CD8-positive, alpha-beta memory T cell (primary cell): ENCODE measurements at places on chromosomes 2 and 18. TPM values are rescaled to one million over a fixed set of nuclear protein-coding genes. Genes with fewer than 3 reads are reported as not detected.

- no peak for DNase-seq
- no peak overlapping the region for H3K27ac ChIP-seq
- H3K4me1 ChIP-seq = peaks cover 10% of the 10 kb centered on the region
- H3K36me3 ChIP-seq = peaks cover 37% of the 10 kb centered on the region
Observed at GRCh38 chr2:28778392-28778791, 26.8 kb downstream of the PPP1CB start.

DNA sequence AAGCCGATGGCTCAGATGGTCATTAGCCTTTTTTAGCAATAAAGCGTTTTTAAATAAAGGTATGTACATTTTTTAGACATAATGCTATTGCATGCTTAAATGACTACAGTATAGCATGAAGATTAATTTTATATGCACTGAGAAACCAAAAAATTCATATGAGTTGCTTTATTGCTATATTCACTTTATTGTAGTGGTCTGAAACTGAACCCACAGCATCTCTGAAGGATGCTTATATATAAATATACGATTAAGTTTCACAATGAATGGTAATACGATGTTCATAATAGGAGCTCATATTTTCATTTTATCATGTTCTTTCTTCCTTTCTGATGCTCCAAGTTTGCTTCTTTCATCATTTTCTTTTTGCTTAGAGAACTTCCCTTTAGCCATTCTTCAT, 132.8 kb downstream of the DNAH6 start:
- H3K27me3 ChIP-seq = no peaks in the 10 kb centered on the region
- H3K4me3 ChIP-seq = peak overlapping the region; percentile 23
- H3K36me3 ChIP-seq = no peaks in the 10 kb centered on the region
- H3K4me1 ChIP-seq = peaks cover 76% of the 10 kb centered on the region
- DNase-seq = no peak

DNA sequence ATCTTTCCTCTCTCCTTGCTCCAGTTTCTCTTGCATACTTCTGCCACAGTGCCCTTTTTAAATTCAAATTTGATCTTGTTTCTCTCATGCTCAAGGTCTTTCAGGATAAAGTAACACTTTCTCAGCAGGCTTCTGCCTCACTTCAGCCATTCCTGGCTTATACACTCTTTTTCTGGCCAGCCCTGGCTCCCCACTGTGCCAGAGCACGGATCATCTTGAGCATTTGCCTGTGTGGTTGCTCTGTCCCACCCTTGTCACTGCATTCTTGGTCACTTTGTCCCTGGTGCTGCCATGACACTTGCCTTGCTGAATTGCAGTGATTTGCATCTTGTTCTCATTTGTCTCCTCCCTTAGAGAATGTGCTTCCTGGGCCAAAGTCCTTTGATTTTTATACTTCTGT, 634.3 kb downstream of the TMEM182 start:
- no peaks in the 10 kb centered on the region for H3K36me3 ChIP-seq
- H3K4me3 ChIP-seq = no peak overlapping the region
- no peaks in the 10 kb centered on the region for H3K4me1 ChIP-seq
- H3K27ac ChIP-seq = no peak overlapping the region
- no peak for DNase-seq

DNA sequence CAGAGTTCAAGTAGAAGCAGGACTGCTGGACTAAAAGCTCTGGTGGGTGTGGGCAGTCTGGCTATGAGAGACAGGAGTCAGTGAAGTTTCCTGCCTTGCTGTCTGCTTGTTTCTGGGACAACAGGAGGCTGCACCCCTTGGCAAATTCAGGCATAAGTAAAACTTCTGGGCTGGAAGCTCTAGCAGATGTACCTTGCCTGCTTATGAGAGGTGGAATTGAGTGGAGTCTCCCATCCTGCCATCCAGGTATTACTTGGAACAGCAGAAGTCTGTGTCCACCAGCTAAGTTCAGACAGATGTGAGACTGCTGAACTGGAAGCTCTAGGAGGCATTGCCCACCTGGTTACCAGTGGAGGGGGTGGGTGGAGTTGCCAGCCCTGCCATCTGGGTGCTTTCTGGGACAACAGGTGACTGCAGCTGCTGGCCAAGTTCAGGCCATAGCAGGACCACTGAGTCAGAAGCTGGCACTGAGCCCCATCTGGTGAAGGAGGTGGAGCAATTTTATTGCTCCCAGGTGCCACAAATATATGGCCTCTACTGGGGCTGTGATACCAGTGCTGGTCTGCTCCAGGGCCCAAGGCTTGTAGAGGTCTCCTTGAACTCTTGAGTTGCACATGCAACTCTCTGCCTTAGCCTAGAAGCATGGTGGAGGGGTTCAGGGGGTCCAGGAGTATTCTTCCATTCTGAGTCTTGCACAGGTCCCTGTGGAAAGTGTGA, 199.4 kb upstream of the FN1 start:
- no peak overlapping the region for H3K27ac ChIP-seq
- H3K36me3 ChIP-seq = no peaks in the 10 kb centered on the region

- H3K4me3 ChIP-seq = no peak overlapping the region
- H3K4me1 ChIP-seq = no peaks in the 10 kb centered on the region
- no peak overlapping the region for H3K27ac ChIP-seq
- H3K27me3 ChIP-seq = no peaks in the 10 kb centered on the region
- no peaks in the 10 kb centered on the region for H3K36me3 ChIP-seq
- DNase-seq = no peak
Observed at GRCh38 chr2:39494784-39495251, 57.7 kb upstream of the MAP4K3 start.

DNA sequence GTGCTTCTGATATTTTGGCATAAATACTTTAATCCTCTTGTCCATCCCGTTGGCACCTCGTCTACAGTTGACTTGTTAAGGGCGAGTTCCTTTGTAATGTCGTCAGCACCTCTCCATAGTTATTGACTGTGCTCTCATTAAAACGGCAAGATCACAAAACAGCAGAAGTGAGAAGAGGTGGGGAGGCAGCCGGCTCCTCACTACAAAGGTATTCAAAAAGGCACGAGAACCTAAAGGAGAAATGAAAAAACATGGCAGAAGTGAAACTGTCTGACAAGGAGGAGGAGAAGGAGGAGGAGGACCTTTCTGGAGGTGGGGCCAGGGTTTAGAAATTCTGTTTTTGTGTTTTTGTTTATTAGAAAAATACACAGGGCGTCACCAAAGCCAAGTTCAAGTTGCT, 235.6 kb downstream of the BCL11A start:
- no peaks in the 10 kb centered on the region for H3K36me3 ChIP-seq
- H3K4me3 ChIP-seq = no peak overlapping the region
- H3K27me3 ChIP-seq = no peaks in the 10 kb centered on the region

- DNase-seq = no peak
- H3K36me3 ChIP-seq = no peaks in the 10 kb centered on the region
- H3K27ac ChIP-seq = no peak overlapping the region
- H3K27me3 ChIP-seq = peaks cover 4% of the 10 kb centered on the region
- peaks cover 8% of the 10 kb centered on the region for H3K4me1 ChIP-seq
- no peak overlapping the region for H3K4me3 ChIP-seq
Observed at GRCh38 chr2:106570316-106570715, 83.2 kb downstream of the CD8B2 start.

GRCh38 chr18:9694952-9695495, 13.1 kb upstream of the RAB31 start:
- no peak for DNase-seq
- H3K27ac ChIP-seq = no peak overlapping the region
- no peaks in the 10 kb centered on the region for H3K36me3 ChIP-seq

GRCh38 chr2:60405271-60405919, 148.1 kb downstream of the BCL11A start:
- no peak overlapping the region for H3K4me3 ChIP-seq
- no peaks in the 10 kb centered on the region for H3K36me3 ChIP-seq

DNA sequence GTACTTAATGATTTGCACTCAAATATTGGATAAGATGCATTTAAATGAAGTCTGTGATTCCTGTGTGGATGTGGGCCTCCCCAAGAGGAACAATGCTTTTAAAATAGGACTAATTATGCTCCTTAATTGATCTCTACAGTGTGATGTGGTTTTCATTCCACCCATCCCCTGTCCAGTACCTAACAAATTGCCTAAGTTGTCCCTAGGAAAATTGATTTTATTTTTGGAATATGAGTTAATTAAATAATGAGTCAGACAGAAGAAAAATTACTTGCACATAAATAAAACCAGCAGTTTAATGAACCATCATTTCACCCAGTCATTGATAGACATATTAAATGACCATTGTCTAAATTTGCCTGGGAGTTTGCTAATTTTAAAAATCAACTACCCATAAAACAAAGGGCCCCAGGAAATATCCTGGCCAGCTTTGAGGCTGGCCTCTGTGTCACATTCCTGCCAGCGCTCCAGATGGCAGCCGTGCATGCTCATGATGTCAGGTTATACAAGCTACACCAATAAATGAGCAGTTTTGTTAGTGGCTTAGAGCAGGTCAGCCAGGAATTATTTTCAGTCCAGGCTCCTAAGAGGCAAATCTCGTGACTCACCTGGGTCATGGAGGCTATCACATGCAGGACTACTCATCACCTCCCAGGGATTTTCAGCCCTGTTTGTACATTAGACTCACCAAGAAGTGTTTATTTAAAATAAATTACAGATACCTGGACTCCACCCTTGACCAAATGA, 31.9 kb downstream of the ABHD3 start:
- no peaks in the 10 kb centered on the region for H3K4me1 ChIP-seq
- H3K36me3 ChIP-seq = no peaks in the 10 kb centered on the region
- no peaks in the 10 kb centered on the region for H3K27me3 ChIP-seq
- H3K27ac ChIP-seq = no peak overlapping the region

GRCh38 chr2:97654791-97655190, 8.9 kb downstream of the COX5B start:
- H3K27me3 ChIP-seq = no peaks in the 10 kb centered on the region
- no peaks in the 10 kb centered on the region for H3K4me1 ChIP-seq
- H3K36me3 ChIP-seq = peaks cover 16% of the 10 kb centered on the region
- no peak overlapping the region for H3K4me3 ChIP-seq
- H3K27ac ChIP-seq = no peak overlapping the region

DNA sequence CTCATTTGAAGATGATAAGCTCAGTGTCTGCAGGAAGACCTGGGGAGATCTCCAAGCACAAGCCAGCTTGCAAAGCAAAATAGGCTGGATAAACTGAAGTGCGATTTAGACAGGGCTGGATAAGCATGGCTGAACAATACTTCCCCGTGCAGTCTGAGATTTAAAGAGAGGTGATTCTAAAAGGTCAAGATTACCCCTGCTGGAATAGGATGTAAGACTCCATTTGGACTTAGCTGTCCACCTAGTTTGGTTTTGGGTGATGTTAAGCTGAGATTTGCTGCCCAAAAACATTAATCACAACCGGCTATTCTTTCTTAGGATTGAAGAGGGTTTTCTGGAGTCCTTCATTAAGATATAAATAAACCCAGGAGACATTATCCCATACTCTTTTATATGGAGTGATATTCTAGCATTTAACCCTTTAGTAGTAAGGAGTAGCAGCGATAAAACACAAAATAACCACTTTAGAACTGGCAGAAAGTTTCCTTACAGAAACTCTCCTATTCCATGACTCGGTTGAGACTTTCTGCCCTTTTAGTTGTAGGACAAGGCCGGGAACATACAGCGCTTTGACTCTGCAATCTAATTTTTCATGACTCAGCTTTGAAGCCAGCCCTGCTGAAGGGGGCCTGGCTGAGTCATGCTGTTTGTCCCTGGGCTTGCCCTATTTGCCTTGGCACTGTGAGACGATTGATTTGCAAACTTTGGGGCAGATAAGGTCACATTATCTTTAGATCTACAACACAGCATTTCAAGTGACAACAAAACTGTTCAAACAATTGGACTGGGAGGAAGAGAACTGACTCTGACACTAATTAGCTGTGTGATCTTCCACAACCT, 238.2 kb downstream of the GCA start:
- DNase-seq = no peak
- H3K27me3 ChIP-seq = no peaks in the 10 kb centered on the region
- H3K27ac ChIP-seq = no peak overlapping the region
- no peaks in the 10 kb centered on the region for H3K36me3 ChIP-seq

DNA sequence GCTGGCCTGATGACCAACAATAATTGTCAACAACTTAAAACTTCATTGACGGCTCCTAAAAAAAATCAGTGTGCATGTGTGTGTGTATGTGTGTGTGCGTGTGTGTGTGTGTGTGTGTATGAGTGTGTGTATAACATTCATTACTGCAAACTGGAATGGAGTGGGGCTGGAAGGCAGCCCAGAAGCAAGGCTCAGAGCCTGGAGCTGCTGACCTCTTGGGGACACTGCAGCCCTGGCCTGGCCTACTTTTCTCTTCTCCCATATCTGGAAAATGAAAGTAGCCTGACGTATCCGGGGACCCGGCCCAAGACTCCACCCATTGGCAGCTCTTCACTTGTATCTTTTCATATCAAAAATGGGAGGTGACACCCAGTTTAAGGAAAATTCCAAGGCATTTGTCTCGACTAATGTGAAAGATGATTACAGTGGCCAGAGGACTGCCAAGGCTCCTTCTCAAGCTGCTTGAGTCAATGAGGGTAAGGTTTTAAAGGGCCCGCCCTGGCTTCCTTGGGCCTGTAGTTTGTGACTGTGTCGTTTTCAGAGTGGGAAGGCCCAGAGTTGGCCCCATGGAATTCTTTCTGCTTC, 72.4 kb upstream of the IL1R1 start:
- no peak overlapping the region for H3K4me3 ChIP-seq
- no peaks in the 10 kb centered on the region for H3K27me3 ChIP-seq
- H3K4me1 ChIP-seq = no peaks in the 10 kb centered on the region

- H3K4me3 ChIP-seq = no peak overlapping the region
- no peaks in the 10 kb centered on the region for H3K36me3 ChIP-seq
- DNase-seq = no peak
- H3K27me3 ChIP-seq = no peaks in the 10 kb centered on the region
- H3K27ac ChIP-seq = no peak overlapping the region
Observed at GRCh38 chr2:201950606-201951005, 83.0 kb upstream of the FZD7 start.

DNA sequence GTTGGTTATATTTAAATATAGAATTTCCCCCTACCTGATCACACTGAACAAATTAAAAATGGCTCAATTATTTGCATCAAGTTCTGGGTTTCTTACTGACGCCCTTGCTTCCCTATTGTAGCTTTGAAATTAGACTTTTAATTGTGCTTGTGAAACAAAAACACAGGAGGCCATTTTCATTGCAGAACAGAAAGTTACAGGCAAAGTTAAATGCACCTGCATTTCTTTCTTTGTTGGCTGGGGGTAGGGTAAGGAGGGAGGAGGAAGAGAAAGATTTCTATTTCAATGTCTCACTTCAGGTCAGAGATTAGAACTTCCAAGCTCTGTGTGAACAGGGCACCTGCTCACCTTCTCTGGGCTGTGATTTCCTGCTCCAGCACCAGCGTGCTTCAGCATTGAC, 199.6 kb downstream of the BCL11A start:
- no peaks in the 10 kb centered on the region for H3K4me1 ChIP-seq
- H3K36me3 ChIP-seq = no peaks in the 10 kb centered on the region
- H3K4me3 ChIP-seq = no peak overlapping the region
- H3K27ac ChIP-seq = no peak overlapping the region
- DNase-seq = no peak

Gene HAAO
- polyA plus RNA-seq = not detected

Gene DSC3
- polyA plus RNA-seq = not detected

Gene CSRNP3
- not detected for polyA plus RNA-seq

Gene PRKCE
- 3.1 TPM for polyA plus RNA-seq

Gene FAP
- not detected for polyA plus RNA-seq

Gene DSG1
- polyA plus RNA-seq = not detected

Gene LIMS4
- polyA plus RNA-seq = 2.1 TPM
